ENCODE measurements at places on chromosomes 1 and 21.

- no peak for DNase-seq
Measured at GRCh38 chr1:200343874-200344273, 66.0 kb downstream of the ZNF281 start.

DNA sequence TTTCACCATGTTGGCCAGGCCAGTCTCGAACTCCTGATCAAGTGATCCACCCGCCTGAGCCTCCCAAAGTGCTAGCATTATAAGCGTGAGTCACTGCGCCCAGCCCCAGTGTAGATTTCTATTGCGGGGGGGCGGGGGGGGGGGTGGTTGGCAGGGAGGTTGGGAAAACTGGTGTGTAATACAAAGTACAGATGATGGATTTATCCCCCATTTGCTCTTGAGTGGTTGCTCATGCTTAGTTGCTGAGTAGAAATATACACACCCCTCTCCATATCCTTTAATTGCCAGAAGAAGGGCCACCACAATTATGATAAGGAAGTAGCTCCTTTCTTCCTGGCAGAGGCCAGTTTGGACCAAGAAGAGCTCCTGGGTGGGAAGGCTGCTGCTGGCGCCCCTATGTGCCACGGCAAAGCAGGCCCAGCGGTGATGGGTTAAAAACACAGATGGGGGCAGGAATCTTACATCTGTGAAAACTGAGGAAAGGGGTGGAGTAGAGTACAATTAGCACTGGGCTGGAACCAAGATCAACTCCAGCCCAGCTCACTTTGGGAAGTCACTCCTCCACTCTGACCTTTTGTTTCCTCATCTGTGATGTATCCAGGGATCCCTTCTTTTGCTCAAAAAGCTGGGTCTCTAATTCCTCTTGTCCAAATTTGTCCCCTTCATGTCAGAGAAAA is 55.2 kb downstream of the MRPL37 start:
- no peak for DNase-seq

GRCh38 chr1:24850328-24850920 is 79.7 kb downstream of the RUNX3 start:
- no peak for DNase-seq

DNA sequence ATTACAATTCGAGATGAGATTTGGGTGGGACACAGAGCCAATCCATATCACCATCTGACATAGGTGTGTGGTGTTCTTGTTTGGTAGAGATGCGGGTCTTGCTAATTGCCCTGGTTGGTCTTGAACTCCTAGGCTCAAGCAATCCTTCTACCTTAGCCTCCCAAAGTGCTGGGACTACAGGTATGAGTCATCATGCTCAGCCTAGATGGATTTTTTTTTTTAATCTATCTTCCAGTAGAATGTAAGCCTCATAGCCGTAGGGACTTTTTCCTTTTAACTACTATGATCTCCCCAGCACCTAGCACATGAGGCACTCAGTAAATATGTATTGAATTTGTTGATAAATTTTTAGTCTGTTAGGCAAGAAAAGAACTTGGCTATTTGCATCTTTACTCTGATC is 94.6 kb upstream of the TENT5C start:
- no peak for DNase-seq

DNA sequence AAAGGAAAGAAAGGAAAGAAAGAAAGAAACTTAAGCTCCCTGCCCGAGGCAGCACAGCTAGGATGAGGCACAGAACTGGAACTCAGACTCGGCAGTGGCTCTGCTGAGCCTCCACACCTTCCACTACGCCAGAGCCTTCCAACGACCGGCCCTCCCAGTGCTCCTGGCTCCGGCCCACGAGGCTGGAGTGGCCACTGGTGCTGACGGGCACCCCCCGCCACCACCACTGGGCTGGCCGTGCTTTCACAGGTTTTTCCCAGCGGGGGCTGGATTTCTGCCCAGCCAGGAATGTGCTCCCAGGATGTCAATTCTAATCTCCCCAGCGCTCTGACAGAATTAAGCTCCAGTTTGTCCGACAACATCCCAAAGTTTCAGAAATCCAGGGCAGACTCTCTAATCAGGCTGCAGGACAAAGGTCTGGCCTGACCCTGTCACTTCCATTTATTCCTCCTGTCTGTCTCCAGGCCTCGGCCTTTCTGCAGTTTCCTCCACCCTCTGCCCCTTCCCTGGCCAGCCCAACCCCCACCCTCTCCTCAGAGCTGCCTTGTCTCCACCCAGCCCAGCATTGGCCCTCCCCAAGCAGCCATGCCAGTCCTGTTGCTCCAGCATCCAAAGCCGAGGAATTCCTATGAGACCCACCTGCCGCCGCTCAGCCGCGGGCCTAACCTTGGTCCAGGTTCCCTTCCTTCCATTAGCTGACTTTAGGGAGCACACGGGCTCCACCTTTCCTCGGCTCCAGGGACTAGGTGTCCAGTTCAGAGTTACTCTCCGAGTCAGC is 81.9 kb downstream of the CASZ1 start:
- no peak for DNase-seq
